ENCODE measurements at places on chromosomes 4 and X.

GRCh38 chr4:147589586-147589985, 27.6 kb upstream of the TMEM184C start:
- DNase-seq = no peak

DNA sequence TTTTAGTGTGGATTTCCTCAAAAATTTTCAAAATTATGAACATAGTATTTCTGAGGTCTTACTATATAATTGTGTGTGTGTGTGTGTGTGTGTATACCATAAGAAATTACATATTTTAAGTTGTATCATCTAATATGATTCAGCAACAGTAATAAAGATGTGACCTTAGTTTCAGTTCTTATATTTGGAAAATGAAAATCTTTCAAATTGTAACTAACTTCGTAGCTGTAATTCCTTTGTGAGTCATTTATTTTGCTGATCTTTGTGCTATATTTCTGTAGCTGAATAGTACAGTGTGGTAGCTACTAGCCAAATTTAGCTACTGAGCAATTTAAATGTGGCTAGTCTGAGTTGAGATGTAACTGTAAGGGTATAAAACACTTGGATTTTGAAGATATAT, 116.4 kb downstream of the RAP1GDS1 start:
- DNase-seq = no peak

- DNase-seq = no peak
Observed at GRCh38 chr4:113145519-113146291, 96.3 kb downstream of the ANK2 start.

- DNase-seq = no peak
Observed at GRCh38 chrX:30831082-30831481, 58.0 kb downstream of the TAB3 start.

- no peak for DNase-seq
Observed at GRCh38 chrX:3659761-3660160, 53.7 kb downstream of the PRKX start.

DNA sequence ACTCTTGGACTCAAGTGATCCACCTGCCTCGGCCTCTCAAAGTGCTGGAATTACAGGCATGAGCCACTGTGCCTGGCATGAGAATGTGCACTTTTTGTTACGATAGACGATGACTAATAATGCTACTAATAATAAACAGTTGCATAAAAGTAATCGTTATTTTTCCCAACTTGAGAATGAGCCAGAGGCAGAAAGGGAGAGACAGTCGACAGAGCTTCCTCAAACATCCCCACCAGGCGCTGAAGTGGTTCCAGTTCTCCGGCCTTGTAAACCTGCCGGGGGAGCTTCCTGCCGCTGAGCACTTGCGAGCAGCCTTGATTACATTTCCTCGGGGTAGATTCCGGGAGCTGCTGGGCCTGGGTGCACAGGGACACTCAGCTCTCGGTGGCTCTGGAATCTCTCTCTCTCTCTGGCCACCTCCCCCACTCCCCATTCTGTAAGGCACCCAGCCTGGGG, 8.9 kb upstream of the HTRA3 start:
- DNase-seq = no peak

DNA sequence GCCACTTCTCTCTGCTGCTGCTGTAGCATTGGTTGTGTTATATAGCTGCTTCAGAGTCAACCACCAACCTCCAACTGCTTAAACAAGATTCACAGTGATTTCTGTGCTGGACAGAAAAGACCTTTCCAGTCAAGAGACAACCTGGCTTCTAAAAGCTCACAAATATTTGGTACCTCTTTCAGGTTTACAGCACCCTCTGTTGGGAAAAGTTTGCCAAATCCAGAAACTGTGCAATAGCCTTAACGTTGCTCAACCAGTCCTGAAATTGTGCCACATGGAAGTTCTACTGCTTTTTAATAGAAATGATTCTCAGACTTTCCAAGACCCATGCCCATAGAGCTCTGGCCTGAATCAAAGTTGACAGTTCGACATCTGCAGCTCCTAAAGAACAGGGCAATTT, 842.1 kb upstream of the HTR2C start:
- DNase-seq = no peak

DNA sequence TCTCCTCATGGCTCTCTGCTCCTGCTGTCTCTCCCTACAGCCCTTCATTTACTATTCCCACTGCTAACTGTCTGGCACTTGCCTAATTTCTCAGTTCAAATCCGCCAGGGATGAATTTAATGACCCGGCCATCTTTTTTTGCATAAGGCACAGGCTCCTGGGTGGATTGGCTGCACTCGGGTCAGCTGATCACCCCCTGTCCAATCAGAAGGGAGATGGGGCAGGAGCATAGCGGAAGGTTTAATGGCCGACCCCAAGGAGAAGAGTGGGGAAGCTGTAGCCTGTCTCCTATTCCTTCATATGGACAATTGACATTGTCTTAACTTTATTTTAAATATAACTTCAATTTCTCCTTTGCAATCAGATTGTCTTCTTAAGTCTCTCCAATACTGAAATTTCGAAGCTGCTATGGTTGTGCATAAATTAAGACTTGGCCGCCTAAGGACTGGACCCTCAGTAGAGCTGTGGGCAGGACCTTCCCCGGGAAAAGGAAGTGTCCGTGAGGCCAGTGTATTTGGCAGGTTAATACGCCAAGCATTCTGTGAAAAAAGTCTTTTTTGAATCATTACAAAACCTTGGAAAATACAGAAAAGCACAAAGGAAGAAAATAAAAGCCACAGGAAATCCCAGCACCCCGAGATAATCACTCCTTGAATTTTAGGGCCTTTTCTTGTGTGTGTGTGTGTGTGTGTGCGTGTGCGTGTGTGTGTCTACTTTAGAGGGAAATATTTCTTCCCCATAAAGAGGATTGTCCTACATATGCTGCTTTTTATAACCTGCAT, 55.5 kb downstream of the SMIM20 start:
- no peak for DNase-seq
